ENCODE measurements at places on chromosomes 3 and 15.

- no peak for DNase-seq
Observed at GRCh38 chr3:193982258-193982659, 153.7 kb upstream of the HES1 start.

- DNase-seq, result no peak
Observed at GRCh38 chr3:135490219-135490915, 475.2 kb upstream of the PPP2R3A start.

DNA sequence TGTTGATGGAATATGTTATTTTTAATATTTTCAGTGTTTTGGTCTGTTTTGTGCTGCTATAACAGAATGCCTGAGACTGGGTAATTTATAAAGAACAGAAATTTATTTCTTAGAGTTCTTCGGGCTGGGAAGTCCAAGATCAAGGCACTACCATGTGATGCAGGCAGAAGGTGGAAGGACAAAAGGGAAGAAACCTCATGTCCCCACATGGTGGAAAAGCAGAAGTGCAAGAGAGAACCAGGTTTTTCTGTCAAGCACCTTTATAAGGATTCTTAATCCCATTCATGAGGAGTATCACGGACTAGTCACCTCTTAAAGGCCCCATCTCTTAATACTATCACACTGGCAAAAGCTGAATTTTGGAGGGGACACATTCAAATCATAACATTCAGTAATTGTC is 57.9 kb upstream of the EPHB3 start:
- no peak for DNase-seq

DNA sequence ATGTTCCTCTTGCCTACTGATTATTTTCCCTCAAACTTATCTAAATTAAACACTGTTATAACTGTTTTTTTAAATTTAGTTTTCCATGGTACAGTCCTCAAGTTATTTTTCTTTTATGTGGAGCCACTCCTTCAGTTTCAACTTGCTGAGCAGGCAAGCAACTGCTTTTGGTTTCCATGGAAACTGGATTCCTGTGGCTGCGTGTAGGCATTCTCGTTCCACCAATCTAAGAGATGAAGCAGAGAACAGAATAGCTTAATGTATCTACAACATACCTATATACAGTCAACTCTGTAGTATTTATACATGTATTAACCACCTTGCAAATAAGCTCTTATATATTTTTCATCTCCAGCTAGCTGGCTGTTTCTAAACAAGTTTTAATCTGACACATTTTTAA is 25.8 kb upstream of the ANXA2 start:
- no peak for DNase-seq

- DNase-seq, result no peak
Observed at GRCh38 chr3:152121270-152121636, 147.5 kb upstream of the MBNL1 start.
